Cerebellar nuclear complex (tissue), 1 donor: ENCODE measurements at places on chromosomes 1 and 21.

DNA sequence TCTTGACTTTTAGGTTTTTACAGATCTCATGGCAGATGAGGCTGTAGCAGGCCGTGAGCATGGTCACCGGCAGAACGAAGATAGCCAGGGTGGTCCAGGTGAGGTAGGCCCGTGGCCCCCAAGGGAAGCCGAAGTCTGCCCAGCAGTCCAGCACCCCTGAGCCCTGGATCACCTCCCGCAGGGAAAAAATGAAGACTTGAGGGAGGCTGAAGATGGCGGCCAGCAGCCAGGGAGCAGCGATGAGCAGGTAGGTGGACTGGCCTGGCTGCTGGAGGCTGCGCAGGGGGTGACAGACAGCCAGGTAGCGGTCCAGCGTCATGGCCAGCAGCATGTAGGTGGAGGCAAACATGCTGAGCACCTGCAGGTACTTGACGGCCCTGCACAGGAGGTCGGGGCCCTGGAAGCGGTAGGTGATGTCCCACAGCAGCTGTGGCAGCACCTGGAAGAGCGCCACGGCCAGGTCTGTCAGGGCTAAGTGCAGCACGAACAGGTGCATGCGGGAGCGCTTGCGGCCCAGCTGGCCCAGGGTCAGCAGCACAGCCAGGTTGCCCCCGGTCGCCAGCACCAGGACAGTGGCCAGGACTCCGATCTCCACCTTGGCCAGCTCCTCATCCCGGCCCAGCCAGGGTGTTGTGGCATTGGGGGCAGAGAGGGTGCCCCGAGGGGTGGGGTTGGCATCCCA is 856 bp downstream of the AVPR1B start:
- no peak for DNase-seq

DNA sequence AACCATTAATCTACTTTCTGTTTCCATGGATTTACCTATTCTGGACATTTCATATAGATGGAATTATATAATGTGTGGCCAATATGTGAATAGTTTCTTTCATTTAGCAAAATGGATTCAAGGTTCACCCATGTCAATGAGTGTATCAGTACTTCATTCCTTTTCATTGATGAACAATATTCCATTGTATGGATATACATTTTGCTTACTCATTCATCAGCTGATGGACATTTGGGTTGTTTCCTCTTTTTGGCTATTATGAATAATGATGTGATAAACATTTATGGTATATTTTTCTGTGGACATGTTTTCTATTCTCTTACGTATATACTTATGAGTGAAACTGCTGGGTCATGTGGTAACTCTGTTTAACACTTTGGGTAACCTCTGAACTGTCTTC is 97.8 kb downstream of the SCMH1 start:
- DNase-seq: no peak

DNA sequence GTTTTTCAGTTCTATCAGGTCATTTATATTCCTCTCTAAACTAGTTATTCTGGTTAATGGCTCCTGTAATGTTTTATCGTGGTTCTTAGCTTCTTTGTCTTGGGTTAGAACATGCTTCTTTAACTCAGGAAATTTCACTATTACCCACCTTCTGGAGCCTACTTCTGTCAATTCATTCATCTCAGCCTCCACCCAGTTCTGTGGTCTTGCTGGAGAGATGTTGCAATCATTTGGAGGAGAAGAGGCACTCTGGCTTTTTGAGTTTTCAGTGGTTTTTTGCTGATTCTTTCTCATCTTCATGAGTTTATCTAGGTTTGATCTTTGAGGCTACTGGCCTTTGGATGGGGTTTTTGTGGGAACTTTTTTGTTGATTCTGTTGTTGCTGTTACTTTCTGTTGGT is 213.0 kb downstream of the BRINP2 start:
- no peak for DNase-seq

- DNase-seq: no peak
Observed at GRCh38 chr1:208724079-208724478, 479.9 kb upstream of the PLXNA2 start.

- no peak for DNase-seq
Observed at GRCh38 chr1:180252638-180253536, 22.8 kb downstream of the LHX4 start.
